ENCODE measurements at places on chromosomes 16 and 17.

DNA sequence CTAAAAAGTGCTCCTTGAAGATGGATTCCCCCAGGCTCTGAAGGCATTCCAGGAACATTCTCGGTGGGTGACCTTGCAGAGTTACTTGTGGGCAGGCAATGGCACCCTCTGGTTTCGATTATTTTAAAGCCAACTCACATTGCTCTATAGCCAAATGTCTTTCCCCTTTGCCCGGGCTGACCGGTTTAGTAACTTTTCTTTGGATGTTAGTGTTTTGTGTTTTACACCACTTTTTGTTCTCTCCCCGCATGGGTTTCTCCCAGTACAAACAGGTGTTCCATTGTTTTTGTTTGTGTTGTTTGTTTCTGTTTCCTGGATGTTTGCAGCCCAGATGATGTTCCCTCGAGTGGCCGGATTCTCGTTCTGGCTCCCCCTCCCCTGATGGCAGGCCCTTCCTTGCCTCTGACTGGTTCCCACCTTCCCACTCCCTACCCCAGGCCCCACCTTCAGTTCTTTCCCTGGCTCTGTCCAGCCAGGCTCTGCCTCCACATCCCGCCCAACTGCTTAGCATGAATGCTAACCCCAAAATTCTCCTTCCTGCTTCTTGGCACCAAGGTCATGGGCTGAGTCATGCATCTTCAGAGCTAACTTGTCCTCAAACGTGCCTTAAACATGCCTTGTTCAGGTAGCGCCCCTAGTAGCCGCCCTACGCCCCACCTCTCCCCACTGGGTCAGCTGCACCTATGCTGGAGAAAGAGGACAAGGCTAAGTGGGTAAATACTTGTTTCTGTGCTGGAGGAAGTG, 40.6 kb downstream of the ELAC2 start:
- DNase-seq = no peak

DNA sequence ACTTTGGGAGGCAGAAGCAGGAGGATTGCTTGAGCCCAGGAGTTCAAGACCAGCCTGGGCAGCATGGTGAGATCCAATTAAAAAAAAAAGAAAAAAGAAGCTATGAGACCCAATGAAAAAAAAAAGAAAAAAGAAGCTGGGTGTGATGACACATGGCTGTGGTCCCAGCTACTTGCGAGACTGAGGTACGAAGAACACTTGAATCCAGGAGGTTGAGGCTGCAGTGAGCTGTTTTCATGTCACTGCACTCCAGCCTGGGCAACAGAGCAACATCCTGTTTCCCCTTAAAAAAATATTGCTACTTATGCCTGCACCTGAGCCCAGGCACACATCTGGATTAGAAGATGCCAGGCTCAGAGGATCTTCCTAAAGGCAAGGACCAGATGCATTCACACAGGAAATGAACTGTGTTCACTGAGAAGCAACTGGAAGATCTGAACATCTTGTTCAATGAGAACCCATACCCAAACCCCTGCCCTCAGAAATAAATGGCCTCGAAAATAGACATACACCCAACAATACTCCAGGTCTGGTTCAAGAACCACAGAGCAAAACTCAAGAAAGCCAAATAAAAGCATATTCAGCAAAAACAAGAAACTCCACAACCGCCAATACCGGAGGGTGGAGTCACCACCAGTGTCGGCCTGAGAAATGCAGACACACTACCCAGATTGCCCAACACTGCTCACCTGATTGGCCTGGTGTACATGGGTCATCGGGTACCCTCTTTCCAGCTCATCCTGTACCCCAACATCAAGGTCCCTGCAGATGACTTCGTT, 4.4 kb downstream of the RNF135 start:
- no peak for DNase-seq

DNA sequence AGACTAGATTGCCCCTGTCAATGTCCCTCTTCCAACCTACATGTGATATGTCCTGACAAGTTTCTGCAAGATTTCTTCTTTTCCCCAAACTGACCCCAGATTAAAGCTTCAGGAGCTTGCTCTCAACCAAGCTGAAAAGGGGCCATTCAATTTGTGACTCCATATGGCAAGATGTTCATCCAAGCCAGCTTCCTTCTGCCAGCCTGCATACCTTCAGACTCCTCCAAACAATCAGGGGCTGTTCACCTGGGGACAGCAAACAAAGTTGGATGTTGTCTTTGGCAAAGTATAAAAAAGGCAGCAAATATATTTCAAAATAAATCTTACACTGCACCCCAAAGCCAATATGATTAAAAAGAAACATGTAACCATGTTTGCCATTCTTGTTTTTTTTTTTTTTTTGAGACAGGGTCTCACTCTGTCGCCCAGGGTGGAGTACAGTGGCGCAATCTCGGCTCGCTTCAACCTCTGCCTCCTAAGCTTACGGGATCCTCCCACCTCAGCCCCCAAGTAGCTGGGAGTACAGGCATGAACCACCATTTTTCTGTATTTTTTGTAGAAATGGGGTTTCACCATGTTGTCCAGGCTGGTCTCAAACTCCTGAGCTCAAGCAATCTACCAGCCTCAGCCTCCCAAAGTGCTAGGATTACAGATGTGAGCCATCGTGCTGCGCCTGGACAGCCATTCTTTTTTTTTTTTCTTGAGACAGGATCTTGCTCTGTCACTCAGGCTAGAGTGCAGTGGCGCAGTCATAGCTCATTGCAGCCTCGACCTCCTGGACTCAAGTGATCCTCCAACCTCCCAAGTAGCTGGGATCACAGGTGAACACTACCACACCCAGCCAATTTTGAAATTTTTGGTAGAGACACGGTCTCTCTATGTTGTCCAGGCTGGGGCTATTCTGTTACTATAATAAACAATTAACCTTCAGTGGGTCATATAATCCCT, 50.0 kb upstream of the AKAP1 start:
- DNase-seq = no peak

DNA sequence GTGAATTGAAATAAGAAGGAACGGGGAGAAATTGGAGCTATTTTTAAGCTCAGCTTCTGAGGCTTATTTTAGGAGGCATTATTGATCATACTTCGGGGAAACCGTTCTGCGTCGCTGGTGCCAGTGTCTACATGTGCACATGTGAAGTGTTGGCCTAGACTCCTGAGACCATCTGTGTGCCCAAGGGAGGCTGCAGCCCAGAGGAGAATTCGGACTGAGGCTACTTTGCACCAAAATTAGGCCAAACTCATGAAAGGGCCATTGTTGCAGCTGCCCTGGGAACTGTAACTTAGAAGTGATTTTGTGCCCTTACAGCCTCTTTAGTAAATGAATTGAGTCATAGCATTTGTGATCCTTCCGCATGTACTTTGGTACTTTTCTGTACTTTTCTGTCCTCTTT, 102.0 kb upstream of the NOL11 start:
- no peak for DNase-seq

DNA sequence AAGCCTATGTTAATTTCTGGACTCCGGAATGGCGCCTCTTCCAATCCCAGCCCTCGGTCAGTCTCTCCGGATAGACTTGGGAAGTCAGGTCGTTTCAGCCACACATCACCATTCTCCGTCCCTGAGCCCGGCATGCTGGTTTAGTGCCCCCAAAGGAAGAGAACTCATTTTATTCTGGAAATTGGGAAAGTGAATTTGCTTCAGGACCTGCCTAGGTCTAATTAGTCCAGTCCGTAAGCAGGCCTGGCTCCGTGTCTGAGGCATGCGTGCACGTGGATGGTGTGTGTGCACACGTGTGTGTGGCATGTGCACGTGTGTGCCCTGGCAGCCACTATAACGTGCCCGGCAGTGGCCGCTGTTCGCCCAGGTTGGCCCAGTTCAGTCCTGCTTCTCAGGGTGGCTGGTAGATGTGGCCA, 77.4 kb downstream of the RPA1 start:
- no peak for DNase-seq

DNA sequence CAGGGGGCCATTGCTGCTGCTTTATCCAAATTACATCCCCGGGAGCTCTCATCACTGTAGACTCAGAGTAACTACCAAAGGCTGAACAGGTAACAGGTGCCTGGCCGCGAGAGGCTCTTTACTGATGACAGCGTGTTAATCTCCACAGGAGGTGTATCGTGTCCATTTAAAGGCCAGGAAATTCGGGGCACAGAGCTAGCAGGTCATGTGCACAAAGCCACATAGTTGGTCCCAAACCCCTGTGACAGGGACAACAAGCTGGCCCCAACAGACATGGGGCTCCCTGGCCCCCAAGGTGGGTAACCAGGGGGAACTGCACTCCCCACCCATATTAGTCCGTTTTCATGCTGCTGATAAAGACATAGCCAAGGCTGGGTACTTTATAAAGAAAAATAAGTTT, 55.3 kb upstream of the RBFOX3 start:
- DNase-seq = no peak

DNA sequence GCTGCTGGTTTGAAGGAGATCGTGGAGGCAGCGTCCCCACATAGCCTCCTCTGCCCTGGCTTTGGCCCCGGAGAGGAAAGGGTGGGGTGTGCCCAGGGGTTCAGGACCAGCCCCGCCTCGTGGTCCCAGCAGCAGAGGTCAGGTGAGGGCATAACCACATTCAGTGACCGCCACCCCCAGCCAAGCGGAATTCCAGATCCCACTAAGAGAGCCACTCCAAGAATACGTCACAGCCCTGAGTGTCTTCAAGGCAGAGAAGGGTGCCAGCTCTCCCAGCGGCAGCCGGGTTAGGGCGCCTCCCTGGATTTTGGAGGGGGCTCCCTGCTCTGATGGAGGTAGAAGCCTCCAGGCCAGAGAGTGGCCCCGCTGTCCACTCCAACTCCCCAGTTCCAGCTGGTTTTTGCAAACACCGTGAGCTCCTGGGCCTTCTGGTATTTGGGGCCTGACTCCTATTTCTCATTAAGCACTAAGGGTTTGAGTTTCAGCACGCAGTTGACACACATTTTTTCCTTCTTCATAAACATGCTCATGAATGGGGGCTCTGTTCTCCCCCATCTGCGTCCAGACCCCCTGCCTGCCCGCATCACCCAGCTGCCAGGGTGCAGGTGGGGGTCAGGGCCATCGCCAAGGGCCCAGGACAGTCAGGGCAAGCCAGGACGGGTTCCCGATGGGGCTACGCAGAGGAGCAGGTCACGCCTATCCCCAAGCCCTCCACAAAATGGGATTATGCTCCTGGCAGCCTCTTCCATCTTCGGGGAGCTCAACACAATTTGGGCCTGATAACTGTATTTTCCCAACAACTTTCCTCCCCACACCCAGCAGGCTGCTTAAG, 98.4 kb upstream of the PLCG2 start:
- no peak for DNase-seq

GRCh38 chr16:51592535-51593300, 441.6 kb upstream of the SALL1 start:
- DNase-seq = no peak

GRCh38 chr17:42667088-42667951, 8.2 kb downstream of the TUBG2 start:
- no peak for DNase-seq

GRCh38 chr16:9322769-9323168, 231.3 kb downstream of the HAPSTR1 start:
- DNase-seq = no peak

GRCh38 chr17:19717411-19717908, 1.1 kb upstream of the SLC47A2 start:
- DNase-seq = no peak

DNA sequence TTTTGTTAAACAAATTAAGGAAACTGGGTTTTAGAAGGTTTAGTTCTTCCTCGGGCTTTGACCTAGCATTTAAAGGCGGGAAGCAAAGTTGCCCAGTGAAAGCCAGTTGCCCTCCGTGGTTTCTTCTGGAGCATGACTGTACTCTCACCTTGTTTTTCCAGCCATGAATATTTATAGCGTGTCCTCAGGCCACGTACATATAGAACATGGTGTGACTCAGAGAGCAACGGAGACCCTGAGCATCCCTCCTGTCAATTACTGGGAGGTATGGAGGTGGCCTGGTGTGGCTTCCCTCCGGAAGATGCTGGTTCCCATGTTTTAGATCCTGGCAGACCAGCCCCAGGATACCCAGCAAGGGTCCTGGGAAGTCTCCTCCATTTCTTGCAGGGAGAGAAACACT, 48.4 kb downstream of the AKAP1 start:
- no peak for DNase-seq

DNA sequence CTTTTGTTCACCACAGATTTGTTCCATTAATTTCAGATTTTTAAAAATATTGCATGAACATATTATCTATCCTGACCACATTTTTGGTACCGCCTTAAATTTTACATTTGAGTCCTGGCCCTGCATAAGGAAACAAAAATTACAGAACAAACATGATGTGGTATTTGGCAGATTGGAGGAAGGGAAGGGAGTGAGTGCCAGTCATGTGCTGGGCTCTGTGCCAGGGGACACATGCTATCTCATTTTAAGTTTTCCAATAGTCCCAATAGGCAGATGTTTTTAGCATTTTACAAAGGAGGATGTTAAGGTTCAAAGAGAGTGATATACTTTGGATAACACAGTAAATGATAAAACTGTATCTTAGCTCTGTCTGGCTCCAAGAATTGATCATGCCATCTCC, 185.1 kb downstream of the CDK5R1 start:
- no peak for DNase-seq

DNA sequence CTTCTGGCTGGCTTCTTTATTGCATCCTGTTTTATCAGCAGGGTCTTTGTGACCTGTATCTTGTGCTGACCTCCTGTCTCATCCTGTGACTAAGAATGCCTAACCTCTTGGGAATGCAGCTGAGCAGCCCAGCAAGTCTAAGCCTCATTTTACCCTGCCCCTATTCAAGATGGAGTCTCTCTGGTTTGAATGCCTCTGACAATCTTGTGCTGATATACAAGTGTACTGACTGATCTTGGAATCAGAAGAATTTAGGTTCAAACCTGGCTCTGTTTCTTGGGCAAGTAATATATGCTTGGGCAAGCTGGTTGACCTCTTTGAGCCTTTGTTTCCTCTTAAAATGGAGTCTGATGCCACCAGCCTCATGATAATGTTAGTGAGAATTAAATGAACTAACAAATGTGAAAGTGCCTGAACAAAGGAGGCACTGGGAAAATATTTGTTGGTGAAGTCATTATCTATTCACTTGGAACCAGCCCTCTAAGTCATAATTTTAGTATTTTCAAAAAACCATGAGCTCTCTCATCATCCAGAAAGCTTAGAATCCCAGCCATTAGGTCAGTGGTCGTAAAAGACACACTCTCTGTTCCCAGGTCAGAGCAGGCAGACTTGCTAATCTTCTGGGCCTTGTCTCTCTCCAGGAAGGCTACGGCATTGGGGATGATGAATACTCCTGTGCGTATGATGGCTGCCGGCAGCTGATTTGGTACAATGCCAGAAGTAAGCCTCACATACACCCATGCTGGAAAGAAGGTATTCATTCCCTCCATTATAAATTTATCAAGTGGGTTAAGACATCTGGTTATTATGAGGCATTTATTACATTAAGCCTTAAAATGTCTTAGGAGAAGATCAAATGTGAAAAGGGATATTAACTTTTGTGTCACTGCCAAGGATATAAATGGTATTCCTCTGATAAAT, 18.1 kb upstream of the ARL2BP start:
- DNase-seq = no peak

DNA sequence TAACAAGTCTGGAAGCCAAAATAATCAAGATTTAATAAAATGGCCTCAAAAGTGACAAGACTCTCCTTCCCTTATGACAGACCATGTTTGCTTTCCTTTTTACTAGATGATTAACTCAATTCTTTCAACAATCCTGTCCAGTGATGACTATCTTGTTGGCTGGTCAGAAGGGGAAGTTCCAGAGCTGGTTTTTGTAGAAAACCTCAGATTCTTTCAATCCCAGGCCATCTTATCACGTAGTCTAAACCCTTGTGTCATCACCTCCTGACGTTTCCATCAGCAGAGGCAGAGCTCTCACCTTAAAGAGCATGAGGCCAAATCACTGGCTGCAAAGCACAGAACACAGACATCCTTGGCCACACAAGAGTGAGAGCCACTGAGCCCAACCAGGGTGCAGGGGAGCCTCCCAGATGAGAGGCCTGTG, 125.3 kb downstream of the ANKRD11 start:
- no peak for DNase-seq

All from globus pallidus (tissue), 1 donor.